ENCODE measurements at places on chromosomes 7 and 10.

- no peak for DNase-seq
These were observed 25.6 kb downstream of the KCNH2 start for GRCh38 chr7:150952331-150953050.

DNA sequence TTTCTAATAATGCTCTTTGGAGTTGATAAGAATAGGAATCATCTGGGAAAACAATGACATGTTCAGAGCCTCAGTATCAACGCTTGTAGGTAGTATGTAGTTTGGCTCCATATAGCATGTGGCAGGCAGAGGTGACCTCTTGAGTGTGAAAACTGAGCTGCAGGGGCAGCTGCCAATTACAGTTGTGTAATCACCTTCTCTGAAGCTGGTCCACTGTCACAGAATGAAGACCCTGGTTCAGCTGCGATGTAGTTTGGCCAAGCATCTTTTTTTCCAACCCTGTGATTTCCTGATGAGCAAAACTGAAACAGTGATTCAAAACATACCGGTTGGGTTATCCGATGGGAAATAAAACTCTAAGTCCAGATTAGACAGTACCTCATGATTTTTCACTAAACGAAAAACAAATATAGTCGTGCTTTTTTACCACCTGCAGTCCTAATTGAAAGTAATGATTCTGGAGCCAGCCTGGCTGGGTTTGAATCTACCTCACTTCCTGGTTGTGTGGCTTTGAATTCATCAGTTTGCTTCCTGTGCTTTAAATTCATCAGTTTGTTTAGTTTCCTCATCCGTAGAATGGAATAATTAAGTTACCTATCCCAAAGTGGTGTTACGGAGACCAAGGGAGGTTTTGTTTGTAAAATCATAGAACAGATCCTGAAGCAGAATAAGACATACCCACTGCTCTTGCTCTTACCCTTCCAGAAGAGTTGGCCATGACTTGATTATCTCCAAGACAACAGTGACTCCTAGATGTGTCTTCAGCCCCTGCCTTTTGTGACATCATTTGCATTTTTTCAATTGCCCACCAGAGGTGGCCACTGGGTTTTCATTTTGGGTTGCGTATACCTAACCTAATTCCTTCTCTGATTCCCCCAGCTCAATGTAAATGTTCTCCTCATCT lies 87.4 kb downstream of the CELF2 start:
- DNase-seq, result no peak

DNA sequence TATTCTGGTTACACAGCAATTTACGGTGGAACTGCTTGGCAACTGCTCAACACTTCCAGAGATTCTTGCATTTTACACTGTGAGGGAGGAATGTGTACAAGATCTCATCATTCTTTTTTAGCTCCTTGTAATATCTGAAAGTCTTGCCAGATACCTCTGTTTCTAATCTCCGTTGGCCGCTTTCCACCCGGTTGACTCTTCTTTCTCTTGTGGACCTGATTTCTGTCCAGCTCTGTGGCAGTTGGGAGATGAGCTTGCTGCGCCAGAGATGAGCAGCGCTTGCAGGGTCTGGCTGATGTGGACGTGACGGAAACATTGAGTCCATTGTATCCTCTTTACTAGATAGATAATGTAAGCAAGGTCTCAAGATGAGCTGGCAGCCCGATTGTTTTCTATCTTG lies 27.6 kb downstream of the SPAG6 start:
- DNase-seq, result no peak

DNA sequence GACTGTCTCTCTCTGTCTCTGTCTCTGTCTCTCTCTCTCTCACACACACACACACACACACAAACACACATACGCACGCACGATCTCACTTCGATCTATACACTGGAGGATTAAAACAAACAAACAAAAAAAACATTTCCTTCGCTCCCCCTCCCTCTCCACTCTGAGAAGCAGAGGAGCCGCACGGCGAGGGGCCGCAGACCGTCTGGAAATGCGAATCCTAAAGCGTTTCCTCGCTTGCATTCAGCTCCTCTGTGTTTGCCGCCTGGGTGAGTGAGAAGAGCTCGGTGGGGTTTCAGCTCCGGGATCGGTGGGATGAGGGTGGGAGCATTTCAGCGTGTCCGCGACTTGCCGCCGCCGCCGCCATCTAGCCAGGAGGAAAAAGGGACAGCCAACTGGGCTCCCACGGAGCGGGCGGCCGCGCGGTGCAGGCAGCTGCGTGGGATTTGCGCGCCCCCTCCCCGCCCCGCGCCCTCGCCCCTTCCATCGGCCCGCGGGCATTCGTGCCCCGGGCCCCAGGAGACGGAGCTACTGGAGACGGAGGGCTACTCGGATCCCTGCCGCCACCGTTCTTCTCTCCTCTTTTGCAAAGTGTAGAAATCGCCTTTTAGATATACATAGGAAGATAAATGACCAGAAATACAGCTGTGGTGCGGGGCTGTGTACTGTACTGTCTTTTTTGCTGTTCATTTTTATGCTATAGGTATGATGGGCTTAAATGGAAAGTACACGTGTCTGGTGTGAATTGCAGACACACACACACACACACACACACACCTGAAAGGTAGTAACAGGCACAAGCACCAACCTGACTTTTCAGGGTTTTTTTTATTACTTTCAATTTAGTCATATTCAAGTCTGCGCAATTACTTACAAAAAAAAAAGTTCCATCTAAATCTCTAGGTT lies 581 bp downstream of the PTPRZ1 start:
- no peak for DNase-seq

DNA sequence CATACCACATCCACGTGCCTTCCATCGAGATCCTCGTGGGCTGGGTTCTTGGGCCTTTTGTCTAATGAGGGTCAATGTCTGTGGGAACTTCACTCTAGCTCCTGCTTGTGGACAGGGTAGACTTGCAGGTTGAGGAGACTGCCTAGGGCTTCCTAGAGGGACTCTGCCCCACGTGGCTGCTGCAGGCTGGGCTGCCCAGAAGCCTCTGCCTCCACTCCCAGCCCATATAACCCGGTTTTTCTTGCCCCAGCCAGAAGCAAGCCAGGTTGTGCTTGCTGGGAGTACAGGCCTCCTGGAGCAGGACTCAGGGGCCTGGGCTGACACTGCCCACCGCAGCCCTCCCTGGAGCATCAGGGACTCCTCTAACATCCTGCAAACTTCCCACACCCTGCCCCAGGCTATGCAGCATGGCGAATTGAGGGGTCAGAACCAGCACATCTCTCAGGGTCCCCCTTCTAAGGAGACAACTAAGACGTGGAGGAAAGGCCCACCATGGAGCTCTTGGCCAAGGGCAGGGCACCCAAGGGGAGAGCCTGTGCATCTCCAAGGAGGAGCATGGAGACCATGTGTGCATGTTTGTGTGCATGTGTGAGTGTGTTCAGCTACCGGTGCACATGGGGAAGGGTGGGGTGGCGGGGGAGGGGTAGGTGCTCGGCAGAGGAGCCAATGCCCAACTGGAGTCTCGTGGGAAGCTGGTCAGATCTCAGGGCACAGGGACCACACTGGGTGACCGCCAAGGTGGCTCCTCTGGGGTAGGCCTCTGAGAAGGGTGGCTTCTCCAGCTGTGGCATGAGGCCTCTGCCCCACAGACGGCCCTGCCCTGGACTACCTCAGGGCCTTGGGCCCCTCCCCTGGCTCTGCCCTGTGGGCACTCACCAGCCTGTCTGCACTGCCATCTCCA lies 62.6 kb downstream of the RASGEF1A start:
- DNase-seq, result peak; percentile 9

- no peak for DNase-seq
These were observed 86.0 kb downstream of the SPDYE5 start for GRCh38 chr7:75578081-75578480.

- peak; percentile 20 for DNase-seq
These were observed 31.6 kb downstream of the CHAT start for GRCh38 chr10:49645417-49645816.

GRCh38 chr7:27532314-27532713 lies 130.4 kb downstream of the HIBADH start:
- DNase-seq, result no peak

GRCh38 chr7:69946901-69947300 lies 348.6 kb downstream of the AUTS2 start:
- DNase-seq, result no peak

DNA sequence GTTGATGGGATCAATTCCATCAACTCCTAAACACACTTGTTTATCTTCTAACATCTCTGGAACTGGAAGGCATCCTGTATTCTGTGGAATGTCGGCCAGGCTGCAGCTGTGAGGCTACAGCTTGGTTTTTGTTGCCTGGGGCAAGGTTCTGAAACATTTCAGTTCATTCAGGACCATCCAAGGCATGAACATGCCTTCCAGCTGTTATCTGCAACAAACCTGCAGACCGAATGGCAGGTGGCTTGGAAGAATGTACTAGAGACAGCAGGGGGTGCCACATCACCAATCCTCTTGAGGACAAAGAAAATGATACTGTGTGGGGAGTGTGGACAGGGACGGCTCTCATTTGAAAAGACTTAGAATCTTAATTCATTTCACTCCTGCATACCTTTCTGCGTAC lies 12.4 kb downstream of the PAPOLB start:
- DNase-seq, result no peak

GRCh38 chr7:157020514-157021070 lies 10.1 kb upstream of the MNX1 start:
- no peak for DNase-seq

DNA sequence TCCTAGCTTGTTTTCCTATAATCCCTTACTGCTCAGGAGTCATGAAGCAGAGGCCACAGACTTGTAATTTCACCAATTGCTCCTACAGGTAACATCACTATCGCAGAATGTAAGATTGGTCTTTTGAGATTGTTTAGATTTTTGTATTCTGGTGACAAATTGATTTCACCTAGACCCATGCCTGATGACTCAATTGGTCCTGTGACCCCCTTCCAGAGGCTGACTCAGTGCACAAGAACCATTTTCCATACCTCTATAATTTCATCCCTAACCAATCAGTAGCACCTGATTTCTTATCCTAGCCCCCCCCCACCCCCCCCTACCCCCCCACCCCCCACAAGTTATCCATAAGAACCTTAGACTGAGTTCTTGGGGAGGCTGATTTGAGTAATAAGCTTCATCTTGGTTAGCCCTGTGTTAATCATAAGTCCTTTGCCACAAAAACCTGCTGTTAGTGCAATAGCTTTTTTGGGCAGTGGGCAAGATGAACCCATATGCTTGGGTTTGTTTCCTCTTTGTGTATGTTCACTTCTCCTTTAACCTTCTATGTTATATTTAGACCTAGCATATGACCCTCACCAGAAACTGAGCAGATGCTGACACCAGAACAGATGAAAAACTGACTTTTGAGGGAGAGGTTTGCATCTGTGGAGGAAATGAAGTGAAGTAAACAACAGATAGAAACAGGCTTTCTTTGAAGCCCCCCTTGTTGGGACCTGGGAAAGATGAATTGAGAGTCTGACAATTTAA lies 187.1 kb downstream of the KIF20B start:
- no peak for DNase-seq

GRCh38 chr7:21945454-21946221 lies at the start of gene CDCA7L:
TSS of gene CDCA7L (minus strand) at chr7:21945899. CDS start at chr7:21945804, 95 bp downstream.
- peak; percentile 37 for DNase-seq

- DNase-seq, result no peak
These were observed 4.1 kb upstream of the CDK14 start for GRCh38 chr7:90592033-90592432.

GRCh38 chr7:101861218-101861775 lies 43.9 kb downstream of the CUX1 start:
- no peak for DNase-seq

DNA sequence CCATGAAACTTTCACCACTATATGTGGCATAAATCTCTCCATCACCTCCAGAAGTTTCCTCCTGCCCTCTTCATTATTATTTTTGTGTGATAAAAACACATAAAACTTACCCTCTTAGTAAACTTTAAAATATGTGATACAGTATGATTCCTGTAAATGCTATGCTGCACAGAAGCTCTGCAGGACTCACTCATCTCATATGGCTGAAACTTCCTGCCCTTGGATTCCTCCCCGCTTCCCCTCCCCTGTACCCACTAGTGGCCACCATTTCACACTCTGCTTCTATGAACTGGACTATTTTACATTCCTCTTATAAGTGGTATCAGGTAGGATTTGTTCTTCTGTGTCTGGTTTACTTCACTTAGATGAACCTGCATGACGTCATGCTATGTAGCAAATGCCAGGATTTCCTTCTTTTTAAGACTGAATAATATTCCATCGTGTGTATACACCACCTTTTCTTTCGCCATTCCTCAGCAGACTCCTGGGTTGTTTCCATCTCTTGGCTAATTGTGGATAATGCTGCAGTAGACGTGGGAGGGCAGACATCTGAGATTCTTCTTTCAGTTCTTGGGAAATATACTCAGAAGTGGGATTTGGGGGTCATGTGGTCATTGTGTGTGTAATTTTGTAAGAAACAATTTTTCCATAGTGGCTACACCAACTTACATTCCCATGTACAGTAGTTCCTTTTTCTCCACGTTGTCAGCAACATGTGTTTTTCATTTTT lies 335.2 kb downstream of the SDK1 start:
- no peak for DNase-seq

GRCh38 chr7:34165927-34166550 lies 260.7 kb downstream of the BMPER start:
- DNase-seq, result no peak

GRCh38 chr10:17923728-17924127 lies 28.0 kb upstream of the SLC39A12 start:
- no peak for DNase-seq

DNA sequence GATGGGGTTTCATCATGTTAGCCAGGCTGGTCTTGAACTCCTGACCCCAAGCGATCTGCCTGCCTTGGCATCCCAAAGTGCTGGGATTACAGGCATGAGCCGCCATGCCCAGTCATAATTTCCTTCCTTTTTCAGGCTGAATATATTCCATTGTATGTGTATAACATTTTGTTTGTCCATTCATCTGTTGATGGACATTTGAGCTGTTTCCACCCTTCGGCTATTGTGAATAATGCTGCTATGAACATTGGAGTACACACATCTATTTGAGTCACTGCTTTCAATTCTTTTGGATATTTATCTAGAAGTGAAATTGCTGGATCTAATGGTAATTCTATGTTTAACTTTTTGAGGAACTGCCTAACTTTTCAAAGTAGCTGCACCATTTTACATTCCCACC lies 34.6 kb downstream of the TLX1 start:
- DNase-seq, result no peak

DNA sequence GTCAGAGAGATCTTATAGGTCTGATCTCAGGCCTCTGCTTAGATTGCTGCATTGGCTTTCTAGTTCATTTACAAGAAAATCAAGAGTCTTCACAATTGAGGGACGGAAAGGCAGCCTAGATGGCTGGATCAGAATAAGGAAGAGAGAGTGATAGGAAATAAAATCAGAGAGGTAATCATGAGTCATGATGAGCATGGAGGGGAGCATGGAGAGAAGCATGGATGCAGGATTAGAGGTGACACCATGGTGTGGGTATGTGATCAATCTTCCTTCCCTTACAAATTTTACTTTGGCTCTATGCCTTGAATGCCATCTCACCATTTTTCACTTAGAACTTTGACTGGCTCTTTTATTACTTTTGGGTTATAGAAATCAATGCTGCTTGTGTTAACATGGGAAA lies 1.4 kb downstream of the BCCIP start:
- DNase-seq, result no peak

GRCh38 chr7:155000795-155001194 lies 2.1 kb downstream of the PAXIP1 start:
- no peak for DNase-seq

GRCh38 chr7:131124001-131124629 lies 203.6 kb upstream of the MKLN1 start:
- DNase-seq, result no peak

- DNase-seq, result no peak
These were observed 12.9 kb downstream of the HTRA1 start for GRCh38 chr10:122474131-122474818.
